ENCODE measurements at places on chromosomes 6 and 20.

DNA sequence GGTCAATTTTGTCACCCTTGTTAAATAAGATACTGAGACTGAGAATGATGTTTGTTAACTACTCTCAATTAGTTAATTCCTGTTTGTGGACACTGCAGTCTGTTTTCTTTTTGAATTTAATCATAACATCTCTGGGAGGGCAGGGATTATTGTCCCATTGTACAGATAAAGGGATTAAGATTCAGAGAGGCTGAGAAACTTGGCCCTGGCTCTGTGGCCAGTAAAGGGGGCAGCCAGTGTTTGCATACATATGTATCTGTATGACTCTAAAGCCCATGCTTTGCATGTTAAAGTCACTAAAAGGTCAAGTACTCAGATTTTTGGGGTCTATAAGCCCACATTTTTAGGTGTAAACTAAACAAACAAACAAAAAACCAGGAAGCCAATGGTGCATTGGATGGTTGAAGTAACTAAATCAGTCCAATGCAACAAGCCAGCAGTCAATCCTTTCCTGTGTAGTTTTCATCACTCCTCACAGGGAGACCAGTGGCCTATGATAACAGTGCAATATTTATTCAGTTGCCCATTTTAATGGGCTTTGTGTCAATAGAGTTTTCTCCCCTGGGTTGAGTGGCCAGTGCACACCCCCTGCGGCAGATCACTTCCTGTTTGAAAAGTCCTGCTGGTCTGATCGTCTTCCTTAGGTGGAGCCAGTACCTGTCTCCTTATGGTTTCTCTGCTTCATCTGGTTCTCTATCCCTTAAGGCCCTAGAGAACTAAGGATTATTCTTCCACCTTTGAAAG is 106.7 kb downstream of the SLX4IP start:
- no peak for DNase-seq

DNA sequence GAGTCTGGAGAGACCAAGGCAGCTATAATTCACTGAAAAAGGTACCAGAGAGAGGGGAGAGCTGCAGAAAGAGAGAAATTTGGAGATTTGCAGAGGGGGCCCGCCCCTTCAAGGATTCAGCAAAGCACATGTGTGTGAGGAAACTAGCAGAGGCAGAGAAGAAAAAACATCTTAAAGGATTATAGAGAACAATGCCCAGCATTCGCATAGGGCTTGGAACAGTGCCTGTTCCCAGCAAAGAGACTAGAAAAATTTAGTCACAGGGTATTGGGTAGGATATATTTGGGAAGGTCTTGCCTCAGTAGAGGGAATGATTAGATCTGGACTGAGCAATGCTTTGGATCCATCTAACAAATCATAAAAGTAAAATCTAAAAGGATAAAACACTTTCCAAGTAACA is 44.0 kb downstream of the SRPK1 start:
- no peak for DNase-seq

GRCh38 chr6:169806701-169807100 is 55.3 kb downstream of the ERMARD start:
- no peak for DNase-seq

DNA sequence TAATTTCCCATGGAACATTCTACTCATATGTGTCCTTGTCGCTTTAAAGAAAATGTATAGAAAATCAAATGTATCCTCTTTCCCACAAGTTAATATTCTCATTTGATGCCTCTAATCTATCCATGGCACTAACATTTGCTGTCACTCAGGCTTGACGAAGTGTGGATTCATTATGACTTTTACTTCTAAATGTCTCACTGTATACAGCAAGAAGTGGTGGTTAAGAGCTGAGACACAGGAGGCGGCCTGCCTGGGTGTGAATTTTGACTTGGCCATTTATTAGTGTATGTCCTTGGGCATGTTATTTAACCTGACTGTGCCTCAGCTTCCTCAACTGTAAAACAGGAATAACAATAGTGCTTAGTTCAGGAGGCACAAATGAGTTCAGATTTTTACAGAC is 70.0 kb downstream of the TRMT6 start:
- no peak for DNase-seq

GRCh38 chr6:148422085-148422484 is 79.4 kb downstream of the SASH1 start:
- no peak for DNase-seq

DNA sequence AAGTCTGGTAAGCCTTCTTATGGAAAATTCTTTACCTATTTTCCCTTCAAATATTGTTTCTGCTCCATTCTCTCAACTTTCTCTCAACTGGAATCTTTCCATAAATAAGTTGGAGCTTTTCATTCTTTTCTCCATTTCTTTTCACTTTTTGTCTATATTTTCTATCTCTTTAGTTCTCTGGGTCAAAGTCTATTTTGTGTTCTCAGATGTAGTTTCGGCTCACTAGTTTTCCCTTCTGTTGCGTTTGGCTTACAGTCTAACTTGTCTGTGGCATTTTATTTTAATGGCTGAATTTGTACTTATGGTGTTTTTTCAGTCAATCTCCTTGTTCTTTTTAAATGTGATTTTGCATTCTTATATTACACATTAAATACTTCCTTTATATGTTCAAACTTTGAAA is 14.1 kb upstream of the SLC22A2 start:
- DNase-seq, result no peak

- DNase-seq, result no peak
Measured at GRCh38 chr6:26555505-26556262, 17.5 kb downstream of the HMGN4 start.

- DNase-seq, result no peak
Measured at GRCh38 chr20:46204594-46205186, 86.6 kb downstream of the CD40 start.

- no peak for DNase-seq
Measured at GRCh38 chr20:28616354-28616753, 2641.1 kb upstream of the DEFB115 start.

GRCh38 chr6:139037490-139037889 is 8.9 kb downstream of the ABRACL start:
- peak; percentile 27 for DNase-seq

DNA sequence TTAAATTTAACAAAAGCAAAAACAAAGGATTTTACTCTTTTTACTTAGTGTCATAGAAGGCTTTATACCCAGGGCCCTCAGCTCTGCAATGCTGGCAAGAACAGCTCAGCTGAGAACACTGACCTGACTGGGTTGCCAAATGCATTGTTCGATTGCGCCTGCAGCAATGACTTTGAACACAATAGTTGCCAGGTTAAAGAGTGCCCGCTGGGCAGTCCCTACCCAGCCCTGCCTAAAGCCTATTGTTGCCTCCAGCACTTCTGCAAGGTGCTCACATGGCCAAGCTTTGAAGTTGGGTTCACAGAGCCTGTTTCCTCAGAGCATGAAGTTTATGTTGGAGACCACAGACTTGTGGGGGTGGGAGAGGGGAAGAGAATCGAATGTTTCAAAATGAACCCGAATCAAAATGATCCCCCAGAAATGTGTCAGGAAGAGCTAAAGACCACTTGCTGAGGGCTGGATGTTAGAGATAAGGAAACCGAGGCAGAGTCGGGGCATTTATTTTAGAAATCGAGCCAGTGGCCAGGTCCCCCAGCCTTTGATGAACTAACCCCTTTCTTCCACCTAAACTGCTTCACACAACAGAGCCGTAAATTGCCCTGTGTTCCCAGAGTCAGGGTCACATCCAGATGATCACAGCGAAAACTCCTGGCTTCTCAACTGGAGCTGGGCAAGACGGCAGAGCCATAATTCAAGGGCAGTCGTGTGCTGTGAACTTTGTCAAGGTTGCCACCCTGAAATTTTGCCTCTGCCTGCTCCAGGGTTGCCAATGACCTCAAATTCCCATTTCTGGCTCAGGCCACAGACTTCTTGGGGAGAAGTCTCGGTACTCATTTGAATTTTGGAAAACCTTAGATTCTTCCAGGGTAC is 55.0 kb downstream of the FOXA2 start:
- DNase-seq, result no peak

GRCh38 chr6:22392711-22393110 is 95.9 kb upstream of the PRL start:
- no peak for DNase-seq

DNA sequence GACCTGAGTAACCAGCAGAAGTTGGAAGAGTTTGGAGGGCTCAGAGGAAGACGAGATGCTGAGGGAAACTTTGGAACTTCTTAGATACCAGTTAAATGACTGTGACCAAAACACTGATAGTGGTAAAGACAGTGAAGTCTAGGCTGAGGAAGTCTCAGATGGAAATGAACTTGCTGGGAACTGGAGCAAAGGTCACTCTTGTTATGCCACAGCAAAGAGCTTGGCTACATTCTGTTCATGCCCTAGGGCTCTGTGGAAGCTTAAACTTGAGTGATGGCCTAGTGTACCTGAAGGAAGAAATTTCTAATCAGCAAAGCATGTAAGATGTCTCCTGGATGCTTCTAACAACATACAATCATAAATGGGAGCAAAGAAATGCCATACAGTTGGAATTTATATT is 24.7 kb downstream of the WDR27 start:
- DNase-seq, result peak; percentile 3

DNA sequence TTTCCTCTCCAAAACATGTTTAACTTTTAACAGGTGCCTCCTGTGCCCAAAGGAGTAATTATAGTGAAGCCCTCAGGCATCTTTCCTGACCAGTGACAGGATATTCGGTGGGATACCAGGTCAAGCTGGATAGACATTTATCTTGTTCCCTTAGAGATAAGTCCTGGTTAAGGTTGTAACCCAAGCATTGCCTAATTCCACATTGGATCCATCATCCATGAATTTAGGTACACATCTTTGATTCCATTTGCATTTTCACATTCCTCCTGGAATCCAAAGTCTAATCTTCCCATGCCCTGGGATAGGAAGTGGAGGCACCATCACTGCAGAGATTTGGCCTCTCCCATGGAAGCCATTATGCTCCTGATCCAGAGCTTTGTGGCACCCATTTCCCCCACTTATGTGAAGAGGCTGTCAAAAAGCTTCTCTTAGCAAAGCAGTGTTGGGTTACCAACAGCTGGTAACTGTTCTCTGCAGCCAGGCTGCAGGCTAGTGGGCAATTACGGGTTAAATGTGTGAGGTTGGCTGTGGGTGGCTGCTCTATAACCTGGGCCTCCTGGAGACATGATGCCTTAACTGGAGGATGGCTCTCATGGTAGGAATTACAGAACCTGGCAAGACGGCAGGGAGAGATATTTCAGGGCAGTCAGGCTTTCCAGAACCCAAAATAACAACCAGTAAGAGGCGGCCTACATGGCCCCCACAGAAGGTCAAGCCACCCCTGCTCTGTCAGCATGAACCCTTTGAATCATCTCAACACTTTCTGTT is 96.9 kb upstream of the VGLL2 start:
- DNase-seq, result no peak

DNA sequence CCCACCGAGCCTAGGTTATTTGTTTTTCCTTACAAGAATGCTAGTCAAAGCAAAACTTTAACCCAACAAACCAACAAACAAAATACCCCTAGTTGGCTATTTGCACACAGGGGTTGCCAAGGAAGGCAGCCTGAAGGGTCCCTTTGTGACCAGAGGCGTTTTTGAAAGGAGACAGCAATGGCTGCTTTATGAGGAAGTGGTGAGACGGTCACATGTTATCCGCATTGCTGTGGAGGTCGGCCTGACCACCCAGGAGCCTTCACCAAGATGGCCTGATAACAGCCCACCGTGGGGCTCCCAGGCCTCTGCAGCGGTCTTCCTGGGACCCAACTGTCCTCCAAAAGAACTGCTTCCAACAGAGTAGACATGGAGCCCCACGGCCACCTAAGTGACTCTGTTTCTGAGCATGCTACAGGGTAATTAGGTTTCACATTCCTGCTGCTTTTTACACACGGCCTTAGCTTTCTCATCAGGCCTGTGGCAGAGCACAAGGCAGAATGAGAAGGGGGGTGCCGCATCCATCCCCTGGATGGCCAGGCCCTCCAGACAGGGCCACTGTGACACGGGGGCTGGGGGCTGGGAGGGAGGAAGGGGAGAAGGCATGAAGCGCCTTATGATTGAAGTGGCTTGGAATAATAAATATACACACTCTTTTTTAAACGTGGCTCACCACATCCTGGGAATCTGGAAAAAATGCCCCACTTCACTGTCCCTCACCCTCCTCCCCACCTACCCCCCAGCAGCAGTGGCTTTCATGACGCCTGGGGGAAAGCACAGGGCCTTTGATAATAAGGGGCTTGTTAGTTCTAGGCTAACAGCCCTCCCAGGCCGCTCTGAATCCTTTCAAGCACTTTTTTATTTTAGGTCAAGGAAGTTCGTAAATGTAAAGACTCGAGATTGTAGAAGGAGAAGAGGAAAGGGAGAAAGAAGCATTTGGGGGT is 86.0 kb downstream of the CLIC5 start:
- DNase-seq, result no peak

GRCh38 chr6:111263837-111264236 is 176.5 kb downstream of the SLC16A10 start:
- peak; percentile 86 for DNase-seq

GRCh38 chr20:51985013-51985415 is 182.7 kb upstream of the SALL4 start:
- peak; percentile 96 for DNase-seq

DNA sequence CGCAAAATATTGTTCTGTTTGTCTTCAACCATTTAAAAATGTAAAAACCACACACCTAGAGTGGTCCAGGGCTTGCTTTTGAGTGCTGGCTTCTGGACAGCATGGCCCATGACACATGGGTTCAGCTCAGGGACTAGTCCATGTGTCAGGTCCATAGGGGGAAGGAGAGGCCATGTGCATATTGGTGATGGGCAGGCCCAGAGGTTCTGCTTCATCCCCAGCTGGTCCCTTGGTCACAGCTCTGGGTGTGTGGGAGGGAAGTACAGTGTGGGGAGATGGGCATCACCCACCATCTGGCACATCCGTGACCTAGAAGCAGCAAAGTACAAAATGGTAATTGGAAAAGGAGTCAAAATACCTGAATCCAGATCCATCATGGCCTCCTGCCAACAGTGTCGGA is 50.7 kb downstream of the STK35 start:
- no peak for DNase-seq

DNA sequence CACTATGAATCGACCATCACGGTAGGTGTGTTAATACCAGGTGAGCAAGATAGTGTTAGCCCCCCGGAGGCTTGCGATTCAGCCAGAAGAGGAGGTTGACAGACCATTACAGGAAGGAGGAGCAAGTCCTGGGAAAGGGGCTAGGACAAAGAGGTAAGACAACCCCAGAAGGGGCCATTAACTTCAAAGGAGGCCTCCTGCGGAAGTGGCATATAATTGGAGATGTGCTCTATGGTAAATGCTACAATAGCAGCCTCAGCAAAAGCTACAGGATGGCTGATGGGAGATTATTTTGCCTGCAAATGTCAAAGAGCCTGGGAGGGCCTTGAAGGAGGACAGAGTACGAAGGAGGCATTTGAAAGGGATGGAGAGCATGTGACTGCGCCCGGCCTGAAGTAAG is 108.6 kb upstream of the CITED2 start:
- DNase-seq, result no peak

- no peak for DNase-seq
Measured at GRCh38 chr6:16168858-16169257, 40.0 kb downstream of the MYLIP start.

DNA sequence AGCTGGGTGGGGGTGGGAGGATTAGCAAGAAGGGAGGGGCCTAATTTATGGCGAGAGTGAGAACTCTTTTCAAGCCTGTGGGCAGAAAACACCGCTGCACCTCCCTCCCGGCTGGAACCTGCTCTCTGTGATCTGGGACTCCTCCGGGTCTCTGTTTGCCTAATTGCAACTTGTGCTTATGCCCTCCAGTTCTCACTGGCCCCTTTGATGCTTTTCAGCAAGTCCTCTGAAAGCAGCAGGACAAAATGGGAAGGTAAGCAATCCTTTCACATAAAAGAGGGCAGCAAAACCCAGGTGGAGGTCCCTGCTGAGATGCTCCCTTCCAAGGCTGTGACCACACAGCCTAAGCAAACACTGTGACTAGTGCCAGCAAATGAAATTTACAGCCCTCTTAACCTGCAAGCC is 523.0 kb upstream of the FLRT3 start:
- DNase-seq, result no peak

Measured in HFFc6 (cell line).